ENCODE measurements at places on chromosomes 6 and 20.
A peak's percentile ranks its signal among the peaks of the same experiment; 100 is the strongest.

GRCh38 chr6:143058987-143059386 lies 1.7 kb upstream of the AIG1 start:
- DNase-seq: no peak

- DNase-seq: no peak
These were observed 126.5 kb downstream of the MBOAT1 start for GRCh38 chr6:20085817-20086216.

DNA sequence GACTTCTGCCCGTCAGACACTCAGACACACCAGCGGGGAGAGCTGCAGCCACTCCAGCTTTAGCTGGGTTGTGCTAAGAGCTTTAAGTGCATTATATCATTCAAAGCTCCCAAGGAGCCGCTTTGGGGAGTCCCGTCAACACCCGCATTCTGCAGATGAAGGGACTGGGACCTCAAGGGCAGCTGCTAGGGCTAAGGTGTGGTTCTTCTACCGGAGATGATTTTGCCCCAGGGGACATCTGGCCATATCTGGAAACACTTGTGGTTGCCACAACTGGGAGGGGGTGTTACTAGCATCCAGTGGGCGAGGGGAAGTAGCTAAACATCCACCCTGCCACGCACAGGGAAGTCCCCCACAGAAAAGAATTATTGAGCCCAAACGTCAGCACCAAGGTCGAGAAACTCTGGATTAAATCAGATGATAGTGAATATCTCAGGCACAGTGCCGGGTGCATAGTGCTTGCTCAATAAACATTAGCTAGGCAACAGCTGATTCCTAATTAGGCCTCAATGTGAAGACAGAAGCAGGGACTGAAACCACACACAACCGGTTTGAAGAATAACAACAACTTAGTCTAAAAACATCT lies 29.6 kb downstream of the PMEPA1 start:
- no peak for DNase-seq

DNA sequence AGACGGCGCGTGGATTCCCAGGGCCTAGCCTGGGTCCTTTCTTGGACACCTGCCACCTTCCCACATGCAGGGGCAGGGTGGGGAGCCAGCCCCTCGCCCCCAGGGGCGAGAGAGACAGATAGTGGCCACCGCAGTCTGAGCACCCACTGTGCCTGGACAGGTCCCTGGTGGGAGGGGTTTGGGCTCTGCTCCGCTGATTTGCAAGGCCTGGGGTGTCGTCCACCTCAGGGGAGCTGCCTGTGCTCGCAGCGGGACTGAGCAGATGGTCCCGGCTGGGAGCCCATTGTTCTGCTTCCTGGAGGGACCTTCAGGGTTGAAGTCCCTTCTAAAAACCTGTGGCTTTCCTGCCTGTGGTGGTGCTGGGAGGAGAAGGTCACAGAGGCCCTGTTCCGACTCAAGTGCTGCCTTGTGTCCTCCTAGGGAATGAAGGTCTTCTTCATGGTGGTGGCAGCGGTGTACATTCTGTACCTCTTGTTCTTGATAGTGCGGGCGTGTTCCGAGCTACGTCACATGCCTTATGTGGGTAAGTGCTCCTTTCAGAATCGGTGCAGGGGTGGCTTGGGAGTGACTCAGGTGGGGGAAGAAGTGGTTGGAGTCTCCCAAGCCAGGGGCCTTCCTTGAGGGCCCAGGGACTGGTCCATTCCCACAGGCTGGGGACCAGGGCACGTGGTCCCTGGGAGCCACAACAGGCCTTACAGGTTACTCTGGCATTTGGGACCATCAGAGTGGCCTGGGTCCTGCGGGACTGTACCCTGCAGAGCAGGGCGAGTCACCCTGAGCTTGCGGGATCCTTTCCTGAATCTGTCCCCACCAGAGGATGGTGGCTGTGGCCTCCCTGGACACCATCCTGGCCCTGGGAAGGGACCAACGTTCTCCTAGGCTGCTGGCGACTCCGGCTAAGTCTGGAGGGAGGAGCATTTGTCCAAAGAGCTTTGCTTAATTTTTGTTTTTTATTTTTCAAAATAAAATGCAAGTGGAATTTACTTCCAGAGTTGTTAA lies 19.6 kb downstream of the DYNLT1 start:
- no peak for DNase-seq

DNA sequence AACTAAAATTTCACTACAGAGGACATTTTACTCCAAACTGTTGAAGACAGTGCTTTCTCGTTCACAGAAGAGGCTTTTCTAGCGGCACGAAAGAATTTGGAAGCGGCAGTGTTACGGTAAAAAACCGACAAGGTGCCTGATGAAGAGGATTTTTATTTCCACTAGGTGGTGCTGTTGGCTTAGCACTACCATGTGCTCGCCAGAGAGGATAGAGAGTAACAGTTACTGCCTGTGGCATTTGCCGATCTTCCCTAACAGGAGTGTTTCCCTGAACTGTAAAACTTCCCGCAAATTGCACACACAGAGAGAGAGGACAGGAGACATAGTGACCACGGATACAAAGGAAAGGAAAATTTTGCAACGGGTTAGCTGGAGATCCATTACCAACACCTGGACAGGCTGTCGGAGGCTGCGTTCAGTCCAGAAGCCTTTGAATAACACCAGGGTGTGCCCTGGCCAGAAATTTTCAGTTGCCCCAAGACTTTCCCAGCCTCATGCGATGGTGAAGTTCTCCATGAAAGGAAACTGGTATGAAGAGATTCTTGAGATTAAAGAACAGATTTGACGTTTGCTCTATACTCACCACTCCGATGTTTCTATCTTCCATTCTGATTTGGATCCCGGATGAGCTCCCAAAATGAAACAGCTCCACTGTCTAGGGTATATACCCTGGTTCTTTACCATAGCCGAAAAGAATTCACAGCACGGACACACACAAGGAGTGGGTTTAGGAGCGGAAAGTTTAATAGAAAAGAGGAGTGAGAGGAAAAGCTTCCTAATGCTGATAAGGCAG lies 48.1 kb downstream of the HLA-DPB1 start:
- DNase-seq: peak; percentile 32

GRCh38 chr6:35293681-35294080 lies 3.9 kb upstream of the DEF6 start:
- DNase-seq: no peak

- DNase-seq: peak; percentile 81
These were observed 2.3 kb upstream of the MARCKS start for GRCh38 chr6:113854531-113855499.

GRCh38 chr20:8912731-8913130 lies 156.2 kb upstream of the PLCB4 start:
- DNase-seq: no peak

GRCh38 chr6:75234126-75234865 lies 9.3 kb downstream of the COX7A2 start:
- no peak for DNase-seq

- no peak for DNase-seq
These were observed 5.7 kb upstream of the NELFCD start for GRCh38 chr20:58975353-58975752.

GRCh38 chr20:17343091-17343490 lies 116.3 kb downstream of the PCSK2 start:
- no peak for DNase-seq

All from iris pigment epithelial cell (primary cell).